ENCODE measurements at places on chromosomes 12 and 14. TPM values are rescaled to one million over a fixed set of nuclear protein-coding genes. Genes with fewer than 3 reads are reported as not detected.

Gene KCNMB4
- 2.4 TPM for polyA plus RNA-seq

Gene GSG1
- polyA plus RNA-seq = not detected

Gene CCDC175
- polyA plus RNA-seq = not detected

Gene SSTR1
- 2.2 TPM for polyA plus RNA-seq

Gene TAS2R46
- polyA plus RNA-seq = 0.14 TPM

Gene VDR
- 0.91 TPM for polyA plus RNA-seq

Gene COQ5
- polyA plus RNA-seq = 23.7 TPM

Gene SMOC1
- polyA plus RNA-seq = 0.94 TPM

Data from endothelial cell of umbilical vein (primary cell).